ENCODE measurements at places on chromosomes 4 and X.

DNA sequence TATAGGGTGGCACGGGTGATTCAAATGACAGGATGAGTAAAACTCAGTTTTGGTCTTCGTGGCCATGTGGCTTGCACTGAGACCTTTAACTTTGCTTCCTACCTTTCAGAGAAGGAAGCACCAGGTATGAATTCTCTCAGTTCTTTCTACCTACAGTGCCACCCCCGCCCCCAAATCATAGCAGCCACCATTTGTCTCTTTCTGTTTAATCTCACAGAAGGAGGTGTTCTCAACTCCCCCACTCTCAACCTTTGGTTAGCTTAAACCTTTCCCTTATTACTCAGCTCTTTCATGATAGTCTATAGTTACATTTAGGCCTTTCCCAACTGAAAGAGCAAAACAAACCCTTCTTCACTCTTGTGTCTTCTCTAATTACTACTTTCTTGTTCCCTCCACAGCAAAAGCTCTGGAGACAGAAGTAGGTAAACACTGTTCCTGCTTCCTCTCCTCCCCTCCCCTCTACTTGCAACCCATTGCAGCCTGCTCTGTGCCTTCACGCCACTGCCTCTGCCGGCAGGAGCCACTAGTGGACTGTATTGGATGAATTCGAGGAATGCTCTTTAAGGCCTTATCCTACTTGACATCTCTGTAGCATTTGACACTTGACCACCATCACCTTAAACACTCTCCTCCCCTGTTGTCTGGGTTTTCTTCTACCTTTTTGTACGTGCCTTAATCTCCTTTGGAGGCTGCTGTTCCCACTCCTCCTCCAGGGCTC, 123.7 kb downstream of the AFF1 start:
- no peak for DNase-seq

DNA sequence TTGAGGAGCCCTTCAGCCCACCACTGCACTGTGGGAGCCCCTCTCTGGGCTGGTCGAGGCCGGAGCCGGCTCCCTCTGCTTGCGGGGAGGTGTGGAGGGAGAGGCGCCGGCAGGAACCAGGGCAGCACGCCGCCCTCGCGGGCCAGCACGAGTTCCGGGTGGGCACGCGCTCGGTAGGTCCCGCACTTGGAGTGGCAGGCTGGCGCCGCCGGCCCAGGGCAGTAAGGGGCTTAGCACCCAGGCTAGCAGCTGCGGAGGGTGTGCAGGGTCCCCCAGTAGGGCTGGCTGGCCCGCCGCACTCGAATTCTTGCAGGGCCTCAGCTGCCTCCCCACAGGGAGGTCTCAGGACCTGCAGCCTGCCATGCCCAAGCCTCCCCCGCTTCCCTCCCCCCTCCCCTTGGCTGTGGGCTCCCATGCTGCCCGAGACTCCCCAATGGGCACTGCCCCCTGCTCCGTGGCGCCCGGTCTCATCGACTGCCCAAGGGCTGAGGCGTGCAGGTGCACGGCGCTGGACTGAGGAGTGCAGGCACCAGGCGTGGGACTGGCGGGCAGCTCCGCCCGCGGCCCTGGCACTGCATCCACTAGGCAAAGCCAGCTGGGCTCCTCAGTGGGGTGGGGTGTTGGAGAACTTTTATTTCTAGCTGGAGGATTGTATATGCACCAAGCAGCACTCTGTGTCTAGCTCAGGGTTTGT, 127.5 kb downstream of the DCK start:
- DNase-seq: no peak

GRCh38 chrX:131595120-131595519, 51.2 kb downstream of the OR13H1 start:
- DNase-seq: no peak

DNA sequence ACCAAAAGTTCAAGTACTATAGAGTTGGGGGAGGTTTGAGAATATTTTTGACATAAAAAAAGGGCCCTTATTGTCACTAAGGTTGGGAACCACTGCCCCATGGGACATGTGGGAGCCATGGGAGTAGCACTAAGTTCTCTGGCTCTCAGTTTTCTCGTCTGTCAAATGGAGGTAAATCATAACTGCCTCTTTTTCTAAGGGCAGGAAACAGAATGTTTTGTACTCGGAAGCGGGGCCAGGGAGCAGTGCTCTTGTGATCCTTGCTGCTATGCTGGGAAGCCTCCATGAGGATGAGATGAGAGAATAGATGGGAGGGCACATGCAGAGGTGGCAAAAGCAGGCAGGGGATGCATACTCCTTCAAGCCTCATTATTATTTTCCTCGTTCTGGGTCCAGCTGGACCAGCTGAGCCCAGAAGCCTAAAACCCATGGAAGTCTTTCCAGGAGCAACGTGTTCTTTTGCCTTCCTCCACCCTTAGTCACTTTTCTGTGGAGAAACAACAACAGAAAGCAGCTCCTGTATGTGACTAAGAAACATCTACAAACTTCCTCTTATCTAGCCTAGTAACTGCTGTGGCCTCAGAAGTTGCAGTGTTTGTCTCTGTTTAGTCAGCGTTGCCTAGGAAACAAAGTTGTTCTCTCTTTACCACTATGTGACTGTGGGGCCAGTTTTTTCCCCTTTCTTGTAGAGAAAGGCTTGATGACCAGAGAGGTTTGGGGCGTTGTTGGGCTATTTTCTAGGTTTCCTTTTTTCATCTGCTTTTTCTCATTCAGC, 64.8 kb downstream of the TSC22D3 start:
- peak; percentile 53 for DNase-seq

GRCh38 chr4:12409507-12410190, 981.0 kb upstream of the HS3ST1 start:
- DNase-seq: no peak

- DNase-seq: no peak
These were observed 47.9 kb downstream of the COX18 start for GRCh38 chr4:73021634-73022033.

- no peak for DNase-seq
These were observed 46.0 kb downstream of the HADH start for GRCh38 chr4:108035691-108036090.

All from T follicular helper cell (primary cell).